Kidney epithelial cell (primary cell): ENCODE measurements at places on chromosomes 1 and 21. TPM values are rescaled to one million over a fixed set of nuclear protein-coding genes. Genes with fewer than 3 reads are reported as not detected.

Gene SLC35A3
- total RNA-seq, result 21.9 and 24.1 TPM in 2 replicates

Gene MOV10
- 46.7 and 57.0 TPM in 2 replicates for total RNA-seq

Gene RCC1
- total RNA-seq, result 37.6 and 45.2 TPM in 2 replicates

Gene FAM72D
- 1.5 and 2.1 TPM in 2 replicates for total RNA-seq

- DNase-seq, result no peak
These were observed 20.6 kb upstream of the RCAN3 start for GRCh38 chr1:24481843-24482610.

DNA sequence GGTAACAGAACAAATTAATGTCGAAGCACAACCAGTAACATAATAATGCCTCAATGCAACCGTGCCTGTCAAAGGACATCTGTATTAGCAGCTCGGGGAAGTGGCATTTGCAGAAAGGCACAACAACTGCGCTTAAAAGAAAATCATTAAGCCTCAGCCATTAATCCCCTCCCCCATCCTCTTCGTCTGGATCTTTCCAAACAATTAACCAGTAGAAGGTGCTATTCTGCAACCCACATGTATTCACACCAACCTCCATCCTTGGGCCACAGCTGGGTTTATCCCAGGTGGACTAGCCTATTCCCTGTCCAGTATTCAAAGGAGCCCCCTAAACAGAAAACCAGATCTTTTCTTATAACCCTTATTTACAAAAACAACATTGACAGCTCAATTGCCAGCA is 2.6 kb downstream of the RERE start:
- no peak for DNase-seq

- no peak for DNase-seq
These were observed 85.9 kb downstream of the SELENOF start for GRCh38 chr1:86828024-86828423.

GRCh38 chr1:47036764-47037163 is 13.3 kb downstream of the CYP4X1 start:
- no peak for DNase-seq
